ENCODE measurements at places on chromosomes 2 and 18.

DNA sequence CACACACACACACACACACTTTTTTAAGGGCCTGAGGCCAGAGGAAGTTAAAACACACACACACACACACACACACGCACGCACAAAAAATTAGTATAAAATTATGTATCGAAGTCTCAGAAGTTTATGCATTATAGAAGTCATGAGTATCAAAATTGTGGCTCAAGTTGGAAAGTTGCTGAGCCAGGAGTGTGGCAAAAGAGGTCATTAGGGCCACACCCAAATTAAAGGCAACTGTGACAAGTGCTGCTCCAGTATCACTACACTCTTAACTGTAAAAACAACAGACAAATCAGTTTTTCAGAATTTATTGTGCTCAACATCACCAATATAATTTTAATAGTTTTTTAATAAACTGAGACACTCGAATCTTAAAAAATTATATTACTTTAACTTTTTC lies 36.9 kb downstream of the YWHAQ start:
- no peak for DNase-seq

GRCh38 chr2:118431165-118431517 lies 342.9 kb downstream of the INSIG2 start:
- DNase-seq: no peak

- DNase-seq: no peak
Measured at GRCh38 chr2:57549642-57550102, 496.9 kb upstream of the VRK2 start.

- no peak for DNase-seq
Measured at GRCh38 chr2:187912950-187913349, 358.7 kb upstream of the TFPI start.

- DNase-seq: peak; percentile 23
Measured at GRCh38 chr2:29012211-29012681, 31.1 kb downstream of the TOGARAM2 start.

DNA sequence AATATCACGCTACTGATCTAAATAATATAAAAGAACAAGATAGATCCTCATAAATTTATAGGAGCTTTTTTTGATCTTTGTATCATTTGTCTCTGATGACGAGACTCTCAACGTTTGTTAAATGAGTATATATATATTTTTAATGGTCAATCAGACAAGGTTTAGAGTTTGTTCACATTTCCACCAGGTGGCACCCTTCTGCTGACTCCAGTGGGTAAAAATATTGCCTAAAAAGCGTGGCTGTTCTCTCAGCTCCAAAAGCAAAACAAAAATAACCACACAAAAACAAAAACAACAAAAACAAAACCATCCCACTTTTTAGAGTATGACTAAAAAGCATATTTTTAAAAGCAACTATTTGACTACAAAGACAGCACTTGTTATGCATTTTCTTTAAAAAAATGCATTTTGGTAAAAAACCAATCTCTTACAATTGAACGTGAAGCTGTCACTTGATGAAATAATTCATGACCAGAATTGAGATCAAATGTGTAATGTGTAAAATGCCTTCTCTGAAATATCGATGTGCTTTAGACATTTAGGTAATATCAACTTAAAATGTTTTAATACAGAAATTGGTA lies 723.2 kb downstream of the DPP10 start:
- DNase-seq: no peak

DNA sequence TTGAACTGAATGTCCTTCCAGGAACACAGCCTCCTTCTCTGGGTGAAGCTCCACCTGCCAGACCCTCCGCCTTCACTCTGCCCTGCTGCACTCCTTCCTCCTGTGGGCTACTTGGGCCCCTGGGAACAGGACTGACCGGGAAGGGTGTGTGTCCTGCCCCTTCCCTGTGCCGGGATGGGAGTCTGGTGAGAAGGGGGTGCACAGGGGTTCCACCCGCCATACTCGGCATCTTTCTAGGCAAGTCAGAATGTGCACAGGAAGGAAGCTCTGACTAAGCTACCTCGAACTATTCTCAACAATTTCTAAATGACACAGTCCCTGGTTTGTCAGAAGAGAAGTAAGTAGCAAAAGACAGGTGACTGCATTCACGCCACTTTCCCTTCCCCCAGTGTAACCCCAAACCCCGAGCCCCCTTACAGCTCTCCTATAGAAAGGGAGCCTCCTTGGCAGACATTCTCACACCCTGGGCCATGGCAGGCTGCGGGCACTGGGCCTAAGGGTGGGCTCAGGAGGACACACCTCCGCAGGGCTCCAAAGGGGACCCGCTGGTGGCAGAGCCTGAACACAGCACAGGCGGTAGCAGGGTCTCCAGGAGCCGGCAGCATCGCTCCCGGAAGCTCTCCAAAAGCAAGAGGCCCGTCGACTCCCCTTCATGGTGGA lies 184.1 kb downstream of the HDAC4 start:
- peak; percentile 50 for DNase-seq

DNA sequence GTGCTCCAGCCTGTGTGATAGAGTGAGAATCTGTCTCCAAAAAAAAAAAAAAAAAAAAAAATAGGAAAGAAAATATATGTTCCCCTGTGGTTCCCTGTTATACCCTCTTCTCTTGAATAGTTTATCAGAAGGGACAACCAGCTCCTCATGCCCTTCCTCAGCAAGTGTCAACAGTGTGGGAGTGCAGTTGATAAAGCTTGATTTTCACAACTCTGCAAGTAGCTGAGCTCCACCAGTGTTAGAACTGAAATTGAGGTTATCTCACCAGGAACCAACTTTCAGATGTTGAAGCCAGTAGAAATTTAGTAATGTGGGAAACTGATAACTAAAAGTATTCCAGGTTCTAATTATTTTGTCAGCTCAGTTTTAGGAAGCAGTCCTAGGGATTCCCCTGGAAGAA lies 25.1 kb downstream of the NEDD4L start:
- no peak for DNase-seq

- DNase-seq: no peak
Measured at GRCh38 chr2:205836477-205837221, 154.3 kb downstream of the NRP2 start.

DNA sequence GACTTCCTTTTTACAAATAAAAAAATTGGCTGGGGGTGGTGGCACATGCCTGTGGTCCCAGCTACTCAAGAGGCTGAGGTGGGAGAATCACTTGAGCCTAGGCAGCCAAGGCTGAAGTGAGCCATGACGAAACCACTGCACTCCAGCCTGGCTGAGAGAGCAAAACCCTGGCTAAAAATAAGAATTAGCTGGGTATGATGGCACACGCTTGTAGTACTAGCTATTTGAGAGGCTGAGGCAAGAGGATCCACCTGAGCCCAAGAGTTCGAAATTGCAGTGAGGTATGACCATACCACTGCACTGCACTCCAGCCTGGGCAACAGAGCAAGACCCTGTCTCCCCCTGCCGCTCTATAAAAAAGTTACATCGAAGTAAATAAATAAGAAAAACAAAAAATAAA lies 33.7 kb downstream of the GFPT1 start:
- DNase-seq: no peak

DNA sequence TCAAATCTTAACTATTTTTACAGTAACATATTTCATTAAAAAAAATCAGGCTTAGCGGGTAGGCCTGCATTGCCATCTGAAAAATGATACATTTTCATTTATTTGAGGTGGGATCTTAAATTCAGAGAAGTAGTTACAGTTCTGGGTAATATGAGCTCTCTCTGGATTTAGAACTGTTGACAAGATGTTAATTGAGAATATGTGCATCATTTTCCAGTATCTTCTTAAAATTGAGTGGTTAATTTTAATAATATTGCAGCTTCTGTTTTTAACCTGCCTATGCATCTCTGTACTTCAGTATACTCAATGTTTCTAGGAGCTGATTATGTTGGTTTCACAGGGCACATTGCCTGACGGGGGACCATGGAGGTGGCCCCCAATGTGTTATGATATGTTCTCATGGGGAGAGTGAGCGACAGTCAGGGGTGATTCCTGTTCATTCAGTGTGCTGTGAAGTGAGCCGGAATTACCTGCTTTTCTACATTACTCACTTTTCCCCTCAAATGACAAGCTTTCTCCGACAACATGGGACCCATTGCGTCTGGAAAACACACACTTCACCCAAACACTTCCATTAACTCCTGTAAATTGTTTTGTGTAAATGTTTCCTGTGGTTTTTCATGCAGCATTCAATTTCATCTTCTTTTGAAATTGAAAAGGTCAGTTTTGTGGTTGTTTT lies 406.2 kb downstream of the MTX2 start:
- DNase-seq: no peak

DNA sequence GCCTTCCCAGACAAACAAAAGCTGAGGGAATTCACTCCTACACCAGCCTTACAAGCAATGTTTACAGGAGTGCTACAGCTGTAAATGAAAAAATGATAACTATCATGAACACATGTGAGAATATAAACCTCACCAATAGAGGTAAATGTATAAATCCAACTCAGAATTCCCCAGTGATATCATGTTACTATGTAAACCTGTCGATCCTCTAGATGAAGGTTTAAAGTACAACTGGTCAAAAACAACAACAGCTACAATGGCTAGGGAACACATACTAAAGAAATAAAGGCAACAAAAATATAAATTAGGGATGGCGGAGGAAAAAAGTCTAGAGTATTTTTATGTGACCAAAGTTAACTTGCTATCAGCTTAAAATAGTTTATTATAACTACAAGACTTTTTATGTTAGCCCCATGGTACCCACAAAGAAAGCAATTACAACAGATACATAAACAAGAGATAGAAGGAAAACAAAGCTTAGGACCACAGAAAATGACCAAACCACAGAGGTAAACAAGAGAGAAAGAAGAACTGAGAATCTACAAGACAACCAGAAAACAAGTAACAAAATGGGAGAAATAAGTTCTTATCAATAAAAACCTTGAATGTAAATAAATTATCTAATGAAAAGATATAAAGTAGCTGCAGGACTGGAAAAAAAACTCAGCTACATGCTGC lies 8.3 kb downstream of the CERKL start:
- no peak for DNase-seq

DNA sequence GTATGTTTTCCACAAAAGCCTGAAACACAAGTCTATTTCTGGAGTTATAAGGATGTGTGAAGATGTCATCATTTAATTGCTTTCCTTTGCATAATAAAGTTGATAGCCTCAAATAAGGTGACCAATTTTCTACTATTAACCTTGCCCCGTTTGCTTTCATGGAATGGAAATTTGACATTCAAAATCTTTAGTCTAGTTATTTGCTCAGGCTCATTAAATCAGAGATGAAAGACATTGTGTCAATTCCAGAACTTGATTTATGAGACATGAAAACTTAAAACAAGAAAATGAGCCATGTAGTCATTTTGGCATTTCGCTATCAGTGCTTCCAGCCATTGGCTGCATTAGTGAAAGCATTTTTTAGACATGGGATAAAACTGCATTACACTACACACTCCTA lies 91.5 kb upstream of the ZSWIM2 start:
- no peak for DNase-seq

Data from activated CD4-positive, alpha-beta T cell treated with anti-CD3 and anti-CD28 coated beads, Interleukin-2, amount 50 U/mL, for 48 hours (primary cell).